Activated CD8-positive, alpha-beta memory T cell treated with anti-CD3 and anti-CD28 coated beads for 48 hours (primary cell): ENCODE measurements at places on chromosomes 5 and 9.
A peak's percentile ranks its signal among the peaks of the same experiment; 100 is the strongest.

DNA sequence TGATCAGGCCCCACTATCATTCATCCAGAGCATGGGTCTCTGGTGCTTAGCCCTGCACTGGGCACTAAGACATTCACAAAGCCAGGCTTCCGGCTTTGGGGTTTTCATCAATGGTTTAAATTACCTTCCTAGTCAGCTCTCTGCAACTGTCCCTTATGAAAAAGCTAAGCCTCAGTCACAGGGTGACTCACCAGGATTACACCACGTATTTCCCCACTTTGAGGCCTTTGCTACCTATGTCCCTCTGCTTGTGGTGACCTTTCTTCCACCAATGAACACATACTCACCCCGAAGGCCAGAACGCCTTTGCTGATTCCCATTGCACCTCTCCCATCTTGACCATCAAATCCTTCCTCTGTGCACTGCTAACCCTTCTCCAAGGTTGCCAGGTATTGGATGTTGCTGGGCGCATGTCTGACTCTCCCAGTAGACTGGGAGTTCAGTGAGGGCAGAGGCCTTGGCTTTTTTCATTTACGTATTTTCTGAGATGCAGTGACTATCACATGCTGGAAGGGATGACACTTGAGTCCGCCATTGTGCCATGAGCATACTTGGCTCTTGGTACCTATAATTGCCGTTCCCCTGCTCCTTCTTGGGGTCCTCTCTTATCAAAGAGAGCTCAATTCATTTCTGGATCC lies 58.7 kb upstream of the TNFSF8 start:
- peak; percentile 33 for DNase-seq

- DNase-seq = no peak
Observed at GRCh38 chr5:81146031-81146430, 87.1 kb upstream of the CKMT2 start.

DNA sequence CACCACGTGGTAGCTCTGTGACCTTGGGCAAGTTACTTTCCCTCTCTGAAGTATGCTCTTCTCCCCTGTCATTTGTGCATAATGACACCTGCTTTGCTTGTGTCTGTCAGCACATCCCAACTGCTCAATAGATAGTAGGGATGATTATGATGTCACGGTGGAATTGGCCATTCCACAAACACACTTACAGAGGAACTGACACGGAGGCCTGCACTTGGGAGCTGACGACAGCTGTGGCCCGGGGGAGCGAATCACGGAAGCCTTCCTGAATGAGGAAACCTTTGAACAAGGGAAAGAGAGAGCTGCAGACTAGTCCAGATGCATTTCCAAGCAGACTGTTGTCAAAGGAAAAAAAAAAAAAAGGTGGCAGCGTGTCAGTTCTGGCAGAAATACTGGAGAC lies 21.0 kb downstream of the TLX3 start:
- DNase-seq = no peak

DNA sequence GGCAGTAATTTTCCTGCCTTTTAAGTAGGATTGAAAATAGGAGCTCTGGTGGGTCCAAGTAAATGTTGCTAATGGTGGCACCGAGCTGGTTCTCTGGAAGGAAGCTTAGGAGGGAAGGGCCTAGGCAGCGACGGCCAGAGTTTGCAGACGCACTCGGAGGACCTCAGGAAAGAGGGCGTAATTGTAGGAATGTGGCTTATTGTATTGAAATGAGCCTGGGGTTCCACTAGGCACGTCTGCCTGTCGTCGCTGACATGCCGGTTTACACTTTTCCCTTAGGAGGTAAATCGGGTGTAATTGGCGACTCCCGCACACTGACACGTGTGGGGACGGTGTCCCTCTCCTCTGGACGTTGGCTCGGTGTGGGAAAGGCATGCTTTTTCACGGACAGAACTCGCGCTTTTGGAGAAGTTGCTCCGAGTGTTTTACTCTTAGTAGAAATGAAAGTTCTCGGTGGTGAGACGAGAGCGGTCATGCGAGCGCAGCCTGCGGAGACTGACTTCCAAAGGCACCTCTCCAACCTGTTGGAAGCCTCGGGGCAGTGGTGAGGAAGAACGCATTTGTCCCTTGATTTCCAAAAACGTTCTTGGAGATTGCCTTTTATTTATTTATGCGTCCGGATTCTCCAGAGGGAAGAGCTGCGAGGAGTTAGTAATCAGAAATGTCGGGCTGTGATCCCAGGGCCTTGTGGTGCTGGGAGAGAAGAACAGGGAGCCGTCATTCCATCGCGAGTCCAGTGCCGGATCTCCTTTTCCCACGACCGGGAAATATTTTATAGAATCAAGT lies 1.3 kb downstream of the NR4A3 start:
- no peak for DNase-seq

GRCh38 chr5:31531543-31531887 lies 378 bp downstream of the DROSHA start:
- DNase-seq = no peak

GRCh38 chr9:32431940-32432555 lies 47.6 kb downstream of the ACO1 start:
- no peak for DNase-seq

DNA sequence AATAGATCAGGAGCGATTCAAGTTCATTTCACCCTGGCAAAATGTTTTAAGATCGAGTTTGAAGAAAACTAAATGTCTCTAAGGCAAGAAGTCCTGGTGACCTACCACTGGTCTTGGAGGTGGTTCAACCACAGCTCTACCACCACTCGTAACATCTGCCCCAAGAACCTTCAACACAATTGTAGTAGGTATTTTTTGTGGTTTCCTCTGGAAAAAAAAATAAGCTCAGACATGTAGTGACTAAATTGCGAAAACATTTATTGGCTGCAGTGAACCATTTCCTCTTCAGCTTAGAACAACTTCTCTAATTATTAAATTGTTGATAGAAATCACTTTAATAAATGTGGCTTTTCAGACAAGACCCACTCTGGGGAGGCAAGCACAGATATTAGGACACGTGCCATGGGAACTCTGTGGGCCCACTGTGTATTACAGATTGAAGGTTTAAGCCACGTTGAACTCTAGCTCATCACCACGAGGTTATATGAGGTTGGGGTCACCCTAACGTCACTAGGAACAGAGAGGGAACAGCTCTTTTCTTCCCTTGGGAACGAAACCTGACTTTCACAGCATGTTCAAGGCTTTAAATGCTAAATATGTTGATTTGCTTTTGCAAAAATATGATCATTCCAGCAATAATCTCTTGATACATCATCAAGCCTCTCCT lies 142.9 kb downstream of the HSD17B3 start:
- no peak for DNase-seq

GRCh38 chr5:10315201-10315600 lies 7.5 kb upstream of the CMBL start:
- no peak for DNase-seq

DNA sequence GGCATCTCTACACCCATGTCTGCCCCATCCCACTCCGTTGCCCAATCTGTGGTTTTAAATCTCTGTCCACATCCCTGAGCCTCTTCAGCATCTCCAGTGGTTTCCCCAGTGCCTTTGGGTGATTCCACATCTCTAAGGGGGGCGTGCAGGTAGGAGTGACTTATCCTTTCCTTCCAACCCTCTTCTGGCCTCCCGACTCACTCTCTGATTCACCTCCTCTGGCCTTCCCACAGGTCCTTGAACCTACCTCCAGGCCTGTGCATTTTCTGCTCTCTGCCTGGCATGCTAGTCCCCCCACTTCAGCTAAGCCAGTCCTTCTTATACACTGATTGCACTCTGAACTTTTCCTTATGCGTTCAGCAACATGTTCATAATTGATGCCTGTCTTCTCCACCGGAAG lies 99.0 kb downstream of the RALGPS1 start:
- DNase-seq = no peak

DNA sequence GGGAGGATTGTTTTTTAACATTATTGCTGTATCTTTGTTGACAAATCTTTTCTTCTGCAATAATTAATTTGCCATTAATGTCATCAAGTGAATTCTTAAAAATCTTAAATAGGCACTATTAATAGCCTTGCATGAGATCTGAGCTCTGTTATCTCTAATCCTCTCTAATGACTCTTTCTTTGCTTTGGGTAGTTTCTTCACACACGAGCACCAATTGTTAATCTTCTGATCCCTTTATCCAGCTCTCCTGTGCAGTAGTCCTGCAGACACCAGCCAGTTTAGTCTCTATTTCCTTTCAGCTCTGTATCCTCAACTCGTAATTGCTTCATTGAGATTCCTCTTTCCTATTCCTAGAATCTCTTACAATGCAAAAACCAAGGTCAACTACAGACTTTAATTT lies 8.1 kb downstream of the SPINK14 start:
- no peak for DNase-seq

DNA sequence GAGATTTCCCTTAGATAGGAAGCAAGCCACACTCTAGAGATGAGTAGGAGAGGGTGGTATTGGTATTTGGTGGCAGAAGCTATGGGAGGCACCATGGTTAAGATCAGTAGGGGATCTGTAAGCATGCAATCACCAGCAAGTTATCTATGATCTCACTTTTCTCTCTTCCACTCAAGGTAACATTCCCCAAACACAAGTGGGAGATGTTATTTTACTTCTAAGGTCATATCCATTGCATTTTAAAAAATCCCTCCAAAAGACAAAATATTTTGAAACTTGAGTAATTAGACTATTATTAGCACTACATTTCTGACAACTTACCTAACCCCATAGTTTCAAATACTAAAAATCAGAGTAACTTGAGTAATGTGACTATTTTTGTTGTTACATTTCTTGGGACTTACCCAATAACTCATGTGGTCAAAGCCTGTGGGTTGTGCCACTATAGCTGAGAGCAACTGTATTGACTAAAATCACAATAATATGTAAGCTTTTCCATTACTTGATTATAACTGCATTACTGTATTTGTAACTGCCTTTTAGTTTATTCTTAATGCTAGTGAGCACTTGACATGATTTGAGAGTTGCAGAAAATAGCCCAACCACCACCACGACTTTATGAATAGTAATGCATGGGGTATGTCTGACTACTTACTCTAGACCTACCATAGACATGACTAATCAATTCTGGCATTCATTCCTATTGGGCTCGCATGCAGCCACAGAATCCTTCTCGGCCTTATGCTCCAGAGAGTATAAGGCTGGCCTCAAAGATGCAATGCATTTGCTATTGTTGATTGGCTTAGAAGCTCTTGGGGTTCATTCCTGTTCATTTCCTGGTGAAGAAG lies 264.7 kb downstream of the TRIM32 start:
- DNase-seq = no peak

DNA sequence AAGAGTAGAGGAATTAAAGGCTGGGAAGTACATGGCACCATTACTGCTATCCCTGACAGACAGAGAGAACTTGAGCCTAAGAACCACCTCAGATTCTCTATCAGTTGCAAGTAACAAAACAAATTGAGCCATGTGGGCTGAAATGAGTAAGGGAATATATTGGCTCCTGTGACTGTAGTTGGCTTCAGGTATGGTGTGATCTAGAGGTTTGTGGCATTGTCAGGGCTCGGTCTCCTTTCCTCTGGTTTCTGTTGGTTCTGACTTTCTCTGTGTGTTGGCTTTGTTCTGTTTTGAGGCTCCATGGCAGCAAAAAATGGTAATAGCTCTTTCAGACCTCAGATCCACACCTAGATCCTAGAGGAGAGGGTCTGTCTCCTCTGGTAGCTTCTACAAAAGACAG lies 5.7 kb downstream of the GALNT10 start:
- DNase-seq = no peak

- DNase-seq = no peak
Observed at GRCh38 chr5:54440456-54440893, 15.0 kb upstream of the HSPB3 start.

GRCh38 chr9:98457726-98458370 lies 202.4 kb upstream of the TBC1D2 start:
- no peak for DNase-seq

DNA sequence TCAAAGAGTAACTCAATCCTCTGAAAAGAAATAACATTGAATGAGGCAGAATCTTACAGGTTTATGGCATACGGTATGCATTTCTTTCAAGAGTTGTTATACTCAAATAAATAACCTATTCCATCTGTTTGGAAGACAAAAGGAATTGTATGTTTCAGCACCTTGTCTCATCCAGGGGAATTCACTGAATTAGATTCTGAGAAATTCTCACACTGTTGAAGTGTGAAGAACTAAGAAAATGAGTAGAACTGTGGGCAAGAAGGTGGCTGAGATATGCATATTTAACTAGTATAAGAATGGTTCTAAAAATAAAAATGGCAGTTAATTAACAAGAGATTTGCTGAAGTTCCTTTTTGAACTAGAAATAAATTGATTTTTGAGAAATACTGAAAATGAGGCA lies 279.3 kb upstream of the DAP start:
- DNase-seq = no peak

DNA sequence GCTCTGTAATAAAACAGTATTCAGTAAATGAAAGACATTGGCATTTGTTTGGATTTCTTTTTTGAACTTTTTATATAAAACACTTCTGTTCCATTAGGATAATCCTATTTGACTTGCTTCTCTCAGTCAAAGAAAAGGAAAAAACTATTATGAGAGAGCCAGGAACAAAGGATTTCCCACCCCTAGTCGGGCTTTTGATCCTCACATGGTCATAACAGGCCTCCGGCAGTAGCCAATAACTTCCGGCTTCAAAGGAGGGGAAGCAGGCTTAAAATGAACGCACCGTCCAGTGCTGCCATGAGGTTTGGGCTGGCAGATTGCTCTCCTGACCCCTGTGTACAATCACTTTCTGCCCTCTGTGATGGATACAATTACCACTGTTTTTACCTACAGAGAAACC lies 209.3 kb downstream of the ZNF608 start:
- no peak for DNase-seq

- no peak for DNase-seq
Observed at GRCh38 chr9:97484134-97484533, 17.3 kb upstream of the TMOD1 start.

GRCh38 chr9:26369093-26369492 lies 523.5 kb downstream of the CAAP1 start:
- DNase-seq = no peak

GRCh38 chr5:171669571-171669970 lies 116.0 kb upstream of the SMIM23 start:
- no peak for DNase-seq

GRCh38 chr5:135447298-135447929 lies at the start of gene DCANP1:
Gene DCANP1 (minus strand): TSS chr5:135447348. CDS start chr5:135447108, 240 bp downstream.
- DNase-seq = no peak

- DNase-seq = no peak
Observed at GRCh38 chr9:116100711-116101121, 52.9 kb upstream of the PAPPA start.

DNA sequence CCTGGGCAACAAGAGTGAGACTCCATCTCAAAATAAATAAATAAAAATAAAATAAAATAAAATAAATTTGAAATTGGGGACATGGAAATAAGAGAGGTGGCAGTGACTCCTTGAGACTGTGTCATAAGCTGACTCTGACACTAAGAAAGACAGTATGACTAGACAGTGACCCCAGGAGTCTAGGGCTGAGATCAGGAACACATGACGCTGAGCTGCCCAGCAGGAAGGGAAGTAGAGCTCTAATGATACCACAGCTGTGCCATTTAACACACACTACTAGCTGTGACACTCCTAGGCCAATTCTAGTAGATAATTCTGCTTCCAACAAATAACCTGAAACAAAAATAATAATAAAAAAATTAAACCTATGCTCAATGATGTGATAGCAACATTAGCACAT lies 293.0 kb downstream of the SEC61B start:
- no peak for DNase-seq
